Fibroblast of skin of scalp (primary cell): ENCODE measurements at places on chromosomes 5 and 9.
A peak's percentile ranks its signal among the peaks of the same experiment; 100 is the strongest.

GRCh38 chr5:151151793-151152192, 5.8 kb downstream of the ANXA6 start:
- DNase-seq = peak; percentile 31

DNA sequence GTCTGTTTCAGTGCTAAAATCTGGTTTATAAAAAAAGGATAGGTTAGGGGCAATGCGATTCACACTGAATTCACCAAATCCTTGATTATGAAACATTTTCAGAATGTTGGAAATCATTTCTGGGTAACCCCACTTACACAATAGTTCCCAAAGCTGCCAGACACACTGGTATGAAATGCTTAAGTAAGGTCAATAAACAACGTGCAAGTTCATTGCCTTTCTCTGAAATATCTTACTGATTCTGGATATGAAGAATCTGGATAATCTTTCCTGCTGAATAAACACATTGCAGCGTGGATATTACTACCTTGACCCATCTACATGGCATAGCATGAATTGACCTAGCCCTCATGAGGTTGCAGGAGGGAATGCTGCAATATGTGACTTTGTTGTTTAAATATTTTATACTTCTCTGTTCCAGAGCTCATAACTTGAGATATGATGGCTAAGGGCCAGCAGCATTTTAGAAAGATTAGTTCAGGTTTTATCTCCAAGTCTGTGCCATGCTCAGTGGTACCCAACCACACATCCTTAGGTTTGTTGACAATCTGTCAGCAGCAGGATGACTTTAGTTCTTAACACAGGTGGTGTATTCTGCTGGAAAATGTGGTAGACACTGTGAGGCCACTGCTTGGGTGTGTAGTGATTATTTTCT, 121.0 kb downstream of the NREP start:
- DNase-seq = peak; percentile 9

DNA sequence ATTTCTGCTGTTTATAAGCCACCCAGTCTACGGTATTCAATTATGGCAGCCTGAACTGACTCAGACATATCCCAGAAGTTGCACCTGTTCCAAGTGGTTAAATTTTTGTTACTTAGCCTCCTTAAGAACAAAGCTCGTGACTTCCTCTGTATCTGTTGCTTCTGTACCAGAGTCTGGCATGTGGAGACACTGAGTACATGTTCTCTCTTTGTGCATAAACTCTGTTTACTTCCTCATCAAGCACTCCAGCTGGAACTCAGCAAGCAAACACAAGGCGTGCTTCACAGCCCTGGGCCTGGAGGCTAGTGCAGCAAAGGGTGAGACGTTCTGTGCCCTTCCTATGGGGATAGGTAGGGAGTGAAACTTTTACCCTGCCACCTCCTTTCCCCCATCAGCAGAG, 19.0 kb downstream of the C9orf152 start:
- DNase-seq = no peak

DNA sequence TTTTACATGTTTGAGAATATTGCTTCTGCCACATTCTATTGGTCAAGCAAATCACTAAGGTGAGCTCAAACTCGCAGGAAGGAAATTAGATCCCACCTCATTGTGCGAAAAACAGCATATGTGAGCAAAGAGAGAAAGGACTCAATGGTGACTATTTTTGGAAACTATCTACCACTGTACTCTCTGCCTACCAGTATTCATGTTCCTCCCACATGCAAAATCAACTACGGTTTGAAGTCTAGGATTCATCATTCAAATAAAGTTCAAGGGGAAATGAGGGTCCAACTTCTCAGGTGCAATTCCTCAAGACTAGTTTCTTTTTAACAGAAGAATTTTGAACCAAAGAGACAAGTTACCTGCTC, 60.6 kb downstream of the FAM174A start:
- no peak for DNase-seq

DNA sequence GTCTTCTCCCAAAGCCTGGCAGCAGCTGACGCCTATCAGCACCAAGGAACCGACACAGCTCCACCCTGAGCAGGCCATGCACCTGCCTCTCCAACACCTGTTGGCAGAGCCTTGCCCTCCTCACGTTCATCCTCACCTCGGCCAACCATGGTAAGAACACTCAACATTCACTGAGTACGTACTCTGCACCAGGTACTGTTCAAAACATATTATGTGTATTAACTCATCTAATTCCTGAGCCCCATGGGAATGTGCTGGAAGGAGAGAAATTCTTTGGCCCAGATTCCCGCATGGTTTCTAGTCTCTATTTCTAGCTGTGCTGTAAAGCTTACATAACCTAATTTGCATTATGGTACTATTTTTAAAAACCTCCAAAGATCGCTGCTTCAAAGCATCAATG, 86.1 kb downstream of the GPR21 start:
- DNase-seq = no peak

DNA sequence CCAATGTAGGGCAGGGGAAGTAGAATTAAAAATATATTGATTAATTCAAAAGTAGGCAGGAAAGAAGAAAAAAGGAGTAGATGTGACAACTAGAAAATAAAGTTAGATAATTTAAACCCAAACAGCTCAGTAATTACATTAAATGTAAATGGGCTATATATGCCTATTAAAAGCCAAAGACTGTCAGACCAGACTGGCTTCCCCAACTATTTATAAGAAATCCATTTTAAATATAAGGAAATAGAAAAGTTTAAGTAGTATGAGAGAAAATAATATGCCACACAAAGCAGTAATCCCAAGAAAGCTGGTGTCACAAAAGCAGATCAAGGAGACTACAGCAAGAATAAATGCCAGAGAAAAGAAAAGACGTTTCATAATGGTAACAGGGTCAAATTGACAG, 28.9 kb upstream of the SARDH start:
- DNase-seq = no peak

DNA sequence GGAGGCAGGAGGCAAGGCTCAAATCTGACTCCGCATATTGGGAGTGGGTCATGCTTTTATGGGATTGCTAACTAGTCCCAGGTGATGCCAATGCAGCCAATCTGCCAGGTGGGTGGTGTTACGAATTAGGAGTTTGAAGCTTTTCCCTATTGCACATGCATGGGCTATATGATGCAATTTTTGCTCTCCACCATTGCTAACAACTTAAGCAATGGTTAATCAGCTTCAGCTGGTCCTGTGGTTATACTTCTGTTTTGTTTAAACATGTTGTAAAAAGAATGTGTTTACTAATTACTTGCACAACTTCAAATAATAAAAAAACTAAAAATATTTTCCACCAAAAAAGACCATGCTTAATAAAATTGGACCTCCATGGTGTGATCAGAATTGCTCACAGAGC, 55.7 kb downstream of the SHC3 start:
- peak; percentile 59 for DNase-seq

GRCh38 chr9:84230355-84231145, 110.0 kb downstream of the SLC28A3 start:
- no peak for DNase-seq

GRCh38 chr5:146640285-146640896, 124.4 kb upstream of the GPR151 start:
- DNase-seq = no peak

DNA sequence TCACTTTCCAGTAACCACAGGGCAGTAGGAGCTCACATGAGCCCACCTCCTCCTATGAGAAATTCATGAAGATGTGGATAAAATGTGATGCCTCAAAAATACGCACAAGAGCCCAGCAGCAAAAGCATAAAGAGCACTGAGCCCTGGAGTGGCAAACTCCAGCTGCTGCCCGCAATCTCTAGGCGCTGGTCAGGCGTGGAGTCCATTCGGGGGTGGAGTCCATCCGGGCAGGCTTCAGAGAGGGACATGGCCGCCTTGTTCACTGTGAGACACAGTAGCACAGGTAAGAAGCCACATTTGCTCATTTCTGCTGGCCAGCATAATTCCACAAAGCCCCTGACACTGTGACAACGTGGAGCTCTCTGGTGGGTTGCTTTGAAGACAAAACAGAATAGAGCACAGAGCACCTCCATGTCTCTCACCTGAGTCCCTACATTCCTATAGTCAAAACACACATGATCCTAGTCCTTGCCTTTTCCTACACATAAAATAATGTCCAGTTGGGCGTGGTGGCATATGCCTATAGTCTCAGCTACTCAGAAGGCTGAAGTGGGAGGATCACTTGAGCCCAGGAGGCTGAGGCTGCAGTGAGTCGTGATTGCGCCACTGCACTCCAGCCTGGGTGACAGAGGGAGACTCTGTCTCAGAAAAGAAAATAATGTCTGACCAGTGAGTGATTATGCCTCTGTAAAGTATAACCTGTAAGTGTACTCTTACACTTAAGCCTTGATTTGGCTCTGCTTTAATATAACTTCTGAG, 365.2 kb downstream of the GADD45G start:
- DNase-seq = no peak

- no peak for DNase-seq
Measured at GRCh38 chr5:98573834-98574320, 199.6 kb upstream of the RGMB start.

DNA sequence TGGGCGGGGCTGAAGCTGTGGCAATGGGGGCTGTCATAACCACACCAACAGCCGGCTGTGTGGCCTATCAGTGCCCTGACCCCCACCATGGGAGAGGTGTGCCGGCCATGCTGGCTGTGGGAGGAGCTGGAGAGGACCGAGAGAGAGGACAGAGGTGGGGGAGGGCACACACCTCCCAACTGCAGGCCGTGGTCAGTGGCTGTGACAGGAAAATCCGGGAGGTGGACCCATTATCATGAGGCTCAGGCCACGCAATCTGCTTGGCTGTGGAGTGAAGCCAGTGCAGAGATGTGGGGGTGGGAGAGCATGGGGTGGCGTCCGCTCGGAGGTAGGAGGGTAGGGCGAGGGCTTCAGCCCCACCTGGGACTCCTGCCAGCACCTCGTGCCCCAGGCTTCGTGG, 136.1 kb downstream of the RXRA start:
- DNase-seq = no peak

DNA sequence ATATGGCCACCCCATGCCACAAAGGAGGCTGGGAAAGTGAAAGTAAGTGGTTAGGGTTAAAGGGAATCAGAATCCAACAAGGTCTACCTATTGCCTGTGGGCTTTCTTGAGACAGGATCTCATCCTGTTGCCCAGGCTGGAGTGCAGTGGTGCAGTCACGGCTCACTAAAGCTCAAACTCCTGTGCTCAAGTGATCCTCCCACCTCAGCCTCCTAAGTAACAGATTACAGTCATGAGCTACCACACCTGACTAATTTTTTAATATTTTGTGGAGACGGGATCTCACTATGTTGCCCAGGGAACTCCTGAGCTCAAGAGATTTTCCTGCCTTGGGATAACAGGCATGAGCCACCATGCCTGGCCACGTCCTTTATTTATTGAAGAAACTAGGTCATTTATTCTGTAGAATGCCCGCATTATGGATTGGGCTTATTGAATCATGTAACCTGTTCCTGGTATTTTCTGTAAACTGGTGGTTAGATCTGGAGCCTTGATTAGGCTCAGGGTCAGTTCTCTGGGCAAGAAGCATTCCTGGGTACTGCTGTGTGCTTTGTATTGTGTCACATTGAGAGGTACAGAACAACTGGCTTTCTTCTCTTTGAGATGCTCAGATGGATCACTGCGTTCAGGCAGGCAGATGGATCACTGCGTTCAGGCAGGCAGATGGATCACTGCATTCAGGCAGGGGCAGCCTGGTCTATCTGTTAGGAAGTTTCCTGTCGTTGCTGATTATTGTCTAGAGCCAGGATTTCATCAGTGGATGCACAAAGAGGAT, 41.6 kb downstream of the ERGIC1 start:
- DNase-seq = no peak

DNA sequence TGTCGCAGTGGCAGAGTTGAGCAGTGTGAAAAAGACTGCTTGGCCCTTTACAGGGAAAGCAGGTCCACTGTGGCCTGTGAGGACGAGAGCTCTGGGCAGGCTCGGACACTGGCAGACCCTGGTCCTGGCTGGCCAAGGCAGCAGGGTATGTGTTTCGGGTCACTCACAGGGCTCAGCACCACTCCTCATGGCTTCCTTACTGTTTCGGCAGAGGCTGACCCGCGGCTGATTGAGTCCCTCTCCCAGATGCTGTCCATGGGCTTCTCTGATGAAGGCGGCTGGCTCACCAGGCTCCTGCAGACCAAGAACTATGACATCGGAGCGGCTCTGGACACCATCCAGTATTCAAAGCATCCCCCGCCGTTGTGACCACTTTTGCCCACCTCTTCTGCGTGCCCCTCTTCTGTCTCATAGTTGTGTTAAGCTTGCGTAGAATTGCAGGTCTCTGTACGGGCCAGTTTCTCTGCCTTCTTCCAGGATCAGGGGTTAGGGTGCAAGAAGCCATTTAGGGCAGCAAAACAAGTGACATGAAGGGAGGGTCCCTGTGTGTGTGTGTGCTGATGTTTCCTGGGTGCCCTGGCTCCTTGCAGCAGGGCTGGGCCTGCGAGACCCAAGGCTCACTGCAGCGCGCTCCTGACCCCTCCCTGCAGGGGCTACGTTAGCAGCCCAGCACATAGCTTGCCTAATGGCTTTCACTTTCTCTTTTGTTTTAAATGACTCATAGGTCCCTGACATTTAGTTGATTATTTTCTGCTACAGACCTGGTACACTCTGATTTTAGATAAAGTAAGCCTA, 15.7 kb downstream of the SQSTM1 start:
- DNase-seq = peak; percentile 15

GRCh38 chr9:110399983-110400382, 62.3 kb upstream of the TXNDC8 start:
- no peak for DNase-seq

- no peak for DNase-seq
Measured at GRCh38 chr5:125162714-125163113, 416.3 kb upstream of the ZNF608 start.

- peak; percentile 89 for DNase-seq
Measured at GRCh38 chr5:96963267-96963666, 27.4 kb downstream of the LNPEP start.

- DNase-seq = no peak
Measured at GRCh38 chr9:14156046-14156445, 157.9 kb downstream of the NFIB start.

GRCh38 chr9:77018969-77019235, 553 bp upstream of the FOXB2 start:
- no peak for DNase-seq
